Substantia nigra (tissue), 51 donors: ENCODE measurements at places on chromosomes 2 and 18.

GRCh38 chr2:7427293-7428060 lies 510.3 kb downstream of the RNF144A start:
- DNase-seq = no peak

GRCh38 chr2:85584857-85585780 lies 888 bp downstream of the VAMP5 start:
- no peak for DNase-seq

DNA sequence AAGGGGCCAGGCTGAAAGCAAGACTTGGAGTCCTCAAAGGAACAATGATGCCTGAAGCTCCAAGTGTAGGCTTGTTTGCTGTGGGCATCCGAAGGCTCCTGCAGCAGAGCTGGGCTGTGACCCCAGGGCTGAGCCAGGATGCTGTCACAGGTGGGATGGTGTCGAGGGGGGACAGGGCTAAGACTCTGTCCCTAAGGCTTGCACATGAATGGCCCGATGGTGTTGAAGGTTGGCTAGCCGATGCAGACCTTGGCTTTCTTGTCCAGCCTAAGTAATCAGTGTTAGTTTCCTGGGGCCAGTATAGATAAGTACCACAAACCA lies 251.0 kb downstream of the NDUFA10 start:
- no peak for DNase-seq

DNA sequence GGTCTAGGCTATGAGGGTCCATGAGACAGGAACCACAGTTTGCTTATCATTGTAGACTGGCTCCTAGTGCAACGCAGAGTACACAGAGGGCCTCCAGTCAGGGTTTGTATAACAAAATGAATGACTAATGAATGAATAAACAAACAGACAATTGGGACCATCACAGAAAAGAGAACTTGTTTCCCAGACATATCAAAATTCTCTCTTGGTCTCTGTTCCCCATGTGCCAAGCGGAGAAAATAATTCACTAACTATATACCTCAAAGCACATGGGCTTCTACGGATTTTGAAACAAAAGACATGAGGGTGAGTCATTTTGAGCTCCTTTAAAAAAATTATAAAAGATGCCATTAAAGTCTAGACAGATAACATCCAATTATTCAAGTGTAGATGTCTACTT lies 28.0 kb downstream of the INO80C start:
- DNase-seq = no peak

GRCh38 chr2:13106302-13106701 lies 389.6 kb downstream of the TRIB2 start:
- no peak for DNase-seq

- DNase-seq = no peak
These were observed 28.2 kb upstream of the NARS1 start for GRCh38 chr18:57649556-57650500.

DNA sequence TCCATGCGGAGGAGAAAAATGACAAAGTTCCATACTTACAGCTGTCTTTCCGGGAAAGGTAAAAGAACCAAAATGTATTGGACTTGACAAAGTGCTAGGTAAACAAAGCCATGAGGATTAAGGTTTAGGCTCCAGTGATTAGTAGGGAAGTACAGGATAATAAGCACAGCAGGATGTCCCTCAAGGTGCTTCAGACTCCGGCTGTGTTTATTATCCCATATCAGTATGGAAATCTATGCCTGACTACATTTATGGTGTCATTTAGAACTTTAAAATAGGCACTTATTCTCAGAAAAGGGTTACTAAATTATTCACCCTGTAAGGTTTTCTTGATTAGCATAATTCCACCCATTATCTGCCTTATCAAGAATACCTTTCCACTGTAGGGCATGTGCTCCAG lies 136.3 kb upstream of the CCDC68 start:
- DNase-seq = no peak

- no peak for DNase-seq
These were observed 45.6 kb downstream of the REL start for GRCh38 chr2:60926741-60927552.

- no peak for DNase-seq
These were observed 69.4 kb downstream of the TXNL1 start for GRCh38 chr18:56568986-56569385.

GRCh38 chr2:119745566-119745965 lies 14.2 kb upstream of the PTPN4 start:
- DNase-seq = no peak

GRCh38 chr2:217816396-217816869 lies 186.4 kb downstream of the TNS1 start:
- no peak for DNase-seq

GRCh38 chr2:160275656-160276055 lies 75.6 kb upstream of the ITGB6 start:
- no peak for DNase-seq

GRCh38 chr2:95319481-95320343 lies 22.6 kb downstream of the KCNIP3 start:
- no peak for DNase-seq

DNA sequence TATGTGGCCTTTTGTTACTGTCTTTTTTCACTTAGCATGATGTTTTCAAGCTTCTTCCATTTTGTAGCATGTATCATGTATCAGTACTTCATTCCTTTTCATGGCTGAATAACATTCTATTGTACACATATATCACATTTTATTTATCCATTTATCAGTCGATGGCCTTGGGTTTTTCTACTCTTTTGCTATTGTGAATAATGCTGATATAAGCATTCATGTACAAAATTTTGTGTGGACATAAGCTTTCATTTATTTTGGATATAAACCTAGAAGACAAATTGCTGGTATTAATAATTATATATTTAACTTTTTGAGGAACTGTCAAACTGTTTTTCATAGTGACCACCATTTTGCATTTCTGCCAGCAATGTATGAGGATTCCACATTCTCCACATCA lies 201.1 kb downstream of the ACTR3 start:
- DNase-seq = no peak

DNA sequence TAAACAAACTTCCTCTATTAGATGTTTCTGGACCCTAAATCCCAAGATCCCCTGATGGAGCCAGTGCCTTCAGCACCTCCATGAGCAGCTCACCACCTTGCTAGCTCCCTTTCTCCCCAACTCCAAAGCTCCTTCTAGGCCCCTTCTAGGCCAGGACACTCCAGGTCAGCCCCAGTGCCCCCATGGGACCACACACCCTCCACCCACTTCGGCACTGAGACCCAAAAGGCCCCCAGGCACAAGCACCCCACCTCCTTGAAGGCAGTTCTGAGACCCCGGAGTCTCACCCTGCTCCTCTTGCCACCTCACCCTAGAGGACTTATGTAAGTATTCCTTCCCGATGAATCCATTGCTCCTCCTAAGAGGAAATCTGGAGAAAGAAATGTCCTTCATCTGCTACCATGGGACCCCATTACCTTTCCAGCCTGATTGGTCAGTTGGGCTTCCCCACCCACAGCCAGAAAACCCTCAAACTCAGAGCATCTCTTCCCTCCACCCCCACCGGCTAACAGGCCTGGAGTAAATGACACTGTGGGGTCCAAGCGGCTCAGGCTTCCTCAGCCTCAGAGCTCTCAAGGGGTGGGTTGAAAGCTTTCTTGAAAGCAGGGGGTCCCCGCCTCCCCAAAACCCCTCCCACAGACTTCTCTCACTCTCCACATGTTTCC lies 9.8 kb upstream of the ARMC9 start:
- no peak for DNase-seq
